ENCODE measurements at places on chromosomes 11 and 22. TPM values are rescaled to one million over a fixed set of nuclear protein-coding genes. Genes with fewer than 3 reads are reported as not detected.

DNA sequence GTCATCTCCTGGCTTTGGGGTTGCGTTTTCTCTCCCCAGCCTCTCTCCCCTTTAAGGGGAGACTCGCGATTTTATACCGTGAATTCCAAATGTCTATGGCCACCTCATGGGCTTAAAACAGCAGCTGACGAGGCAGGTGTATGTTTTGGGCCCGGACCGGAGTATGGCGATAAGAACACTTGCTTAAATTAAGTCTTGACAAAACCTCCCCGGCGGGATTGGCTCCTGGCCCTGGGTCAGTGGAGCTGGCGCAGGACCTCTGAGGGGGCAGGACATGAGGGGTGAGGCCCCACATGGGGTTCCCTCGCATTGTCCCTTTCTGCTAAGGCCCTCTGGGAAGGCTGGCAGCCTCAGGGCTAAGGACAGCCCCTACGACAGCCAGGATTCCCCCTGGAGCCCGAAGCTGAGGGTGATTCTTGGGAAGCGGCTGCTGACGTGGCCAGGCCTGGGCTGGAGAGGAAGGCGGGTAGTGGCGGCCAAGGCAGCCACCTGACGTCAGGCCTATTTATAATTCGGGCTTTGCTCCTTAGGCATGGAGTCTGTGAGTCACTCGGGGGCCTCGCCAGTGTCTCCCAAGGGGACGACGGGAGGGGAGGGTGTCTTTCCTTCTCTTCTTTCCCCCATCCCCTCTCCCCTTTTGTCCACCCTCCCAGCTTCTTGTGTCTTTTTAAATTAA, 12.7 kb downstream of the MYO18B start:
- DNase-seq: no peak

- no peak for DNase-seq
Observed at GRCh38 chr22:19022755-19023154, 86.7 kb upstream of the PRODH start.

The C22orf31 gene
- not detected for total RNA-seq

DNA sequence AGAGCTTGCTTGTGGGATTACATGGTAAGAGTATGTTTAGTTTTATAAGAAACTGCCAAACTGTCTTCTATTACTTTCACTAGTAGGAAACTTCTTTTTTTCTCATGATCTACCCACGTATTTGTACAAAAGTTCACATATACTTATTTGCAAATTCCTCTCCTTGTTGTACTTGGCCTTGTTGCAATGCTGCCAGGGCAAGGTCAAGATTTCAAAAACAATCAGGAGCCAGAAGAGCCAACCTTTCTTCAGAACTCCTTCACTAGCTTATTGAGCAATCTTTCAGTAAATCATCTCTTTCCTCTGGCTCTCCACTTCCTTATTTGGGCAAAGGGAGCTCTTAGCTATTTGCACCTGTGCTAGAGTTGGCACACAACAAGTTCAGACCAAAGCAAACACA, 9.7 kb downstream of the SRSF8 start:
- no peak for DNase-seq

GRCh38 chr11:20397281-20397680, 9.8 kb downstream of the PRMT3 start:
- DNase-seq: no peak

GRCh38 chr11:70420496-70420895, 22.2 kb downstream of the CTTN start:
- no peak for DNase-seq

DNA sequence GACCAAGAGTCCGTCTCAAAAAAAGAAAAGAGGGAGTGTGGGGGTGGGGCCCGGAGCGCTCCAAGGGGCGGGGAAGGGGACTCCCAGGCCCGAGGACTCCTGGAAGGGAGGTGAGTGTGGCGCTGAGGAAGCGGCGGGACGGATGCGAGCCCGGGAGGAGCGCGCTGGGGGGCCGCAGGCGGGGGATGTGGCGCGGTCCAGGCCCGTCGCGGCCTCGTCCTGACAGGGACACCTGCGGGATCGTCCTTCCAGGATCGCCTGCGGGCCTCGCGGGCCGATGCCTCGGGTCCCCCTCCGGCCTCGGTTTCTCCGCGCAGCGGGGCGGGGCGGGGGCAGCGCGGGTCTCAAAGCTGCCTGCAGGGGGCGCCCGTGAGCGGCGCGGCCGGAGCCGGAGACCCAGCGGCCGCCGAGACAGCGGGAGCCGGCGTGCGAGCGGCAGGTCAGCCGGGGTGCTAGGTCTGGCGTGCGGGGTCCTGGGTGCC, 3.8 kb upstream of the ADORA2A start:
- peak; percentile 70 for DNase-seq

GRCh38 chr11:46360878-46361277, 13.6 kb downstream of the DGKZ start:
- DNase-seq: no peak

The TRIM51 gene
- not detected for total RNA-seq

The HEPHL1 gene
- total RNA-seq: not detected

The OR2AG1 gene
- not detected for total RNA-seq

DNA sequence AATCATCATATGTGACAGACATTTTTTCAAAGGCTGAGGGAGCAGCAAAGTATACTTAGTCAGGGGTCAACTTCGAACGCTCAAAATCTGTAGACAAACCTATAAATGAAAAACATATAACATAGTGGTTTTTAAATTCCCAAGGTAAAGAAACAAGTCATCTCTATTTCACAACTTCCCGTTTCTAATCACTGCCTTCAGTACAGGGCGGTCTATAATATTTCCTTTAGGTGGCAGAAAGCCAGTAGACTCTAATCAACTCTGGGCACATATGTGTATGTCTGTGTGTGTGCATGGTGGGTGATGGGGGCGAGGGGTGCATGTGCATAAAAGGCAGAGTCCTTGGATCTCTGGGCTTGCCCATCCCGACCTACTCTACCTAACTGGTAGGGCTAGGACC, 55.0 kb upstream of the ARFGAP3 start:
- no peak for DNase-seq

The OR6A2 gene
- 0.14 TPM for total RNA-seq

DNA sequence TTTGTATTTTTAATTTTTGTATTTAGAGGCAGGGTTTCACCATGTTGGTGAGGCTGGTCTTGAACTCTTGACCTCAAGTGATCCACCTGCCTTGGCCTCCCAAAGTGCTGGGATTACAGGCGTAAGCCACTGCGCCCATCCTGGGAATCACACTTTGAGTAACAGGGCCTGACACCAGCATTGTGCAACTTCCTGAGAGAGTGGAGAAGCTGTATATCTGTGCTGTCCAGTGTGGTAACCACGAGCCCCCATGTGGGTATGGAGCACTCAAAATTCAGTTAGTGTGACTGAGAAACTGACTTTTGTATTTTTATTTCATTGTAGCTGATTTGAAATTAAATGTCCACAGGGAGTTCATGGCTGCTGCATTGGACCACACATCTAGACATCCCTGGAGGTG, 36.2 kb downstream of the MPPED1 start:
- no peak for DNase-seq

- DNase-seq: no peak
Observed at GRCh38 chr11:129766898-129767604, 48.6 kb upstream of the TMEM45B start.

The ADAMTS8 gene
- total RNA-seq: 1.5 TPM

DNA sequence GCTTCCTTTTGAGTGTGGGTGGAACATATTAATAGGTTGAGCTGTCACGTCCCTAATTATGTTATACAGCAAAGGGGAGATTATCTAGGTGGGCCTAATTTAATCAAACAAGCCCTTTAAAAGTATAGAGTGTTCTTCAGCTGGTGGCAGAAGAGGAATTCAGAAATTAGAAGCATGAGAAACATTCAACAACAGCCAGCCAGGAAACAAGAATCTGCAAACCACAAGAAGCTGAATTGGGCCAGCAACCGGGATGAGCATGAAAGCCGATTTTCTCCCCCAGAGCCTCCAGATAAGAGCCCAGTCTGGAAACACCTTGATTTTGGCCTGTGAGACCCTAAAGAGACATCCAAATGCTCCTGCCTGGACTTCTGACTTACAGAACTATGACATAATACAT, 105.8 kb upstream of the LDLRAD3 start:
- no peak for DNase-seq
